ENCODE measurements at places on chromosomes 2 and 18.

DNA sequence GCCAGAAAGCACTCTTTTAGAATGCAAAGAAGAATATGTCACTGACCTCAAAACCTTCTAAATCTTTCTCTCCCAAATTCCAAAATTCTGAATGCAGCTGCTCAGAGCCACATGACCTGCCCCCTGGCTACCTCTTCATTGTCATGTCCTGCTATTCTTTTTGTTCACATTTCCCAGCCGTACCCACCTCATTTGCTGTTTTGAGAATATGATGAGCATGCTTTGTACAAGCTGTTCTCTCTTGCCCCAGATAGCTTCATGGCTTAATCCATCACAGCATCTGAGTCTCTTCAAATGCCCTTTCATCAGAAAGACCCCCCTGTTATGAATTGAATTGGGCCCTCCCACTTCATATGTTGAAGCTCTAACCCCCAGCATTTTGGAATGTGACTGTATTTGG lies 214.3 kb downstream of the KCNS3 start:
- DNase-seq, result no peak

- no peak for DNase-seq
Measured at GRCh38 chr2:188776634-188777033, 197.5 kb upstream of the COL3A1 start.

GRCh38 chr2:29583104-29583503 lies 338.3 kb downstream of the ALK start:
- DNase-seq, result no peak

- no peak for DNase-seq
Measured at GRCh38 chr2:156648522-156648921, 212.3 kb downstream of the GPD2 start.

DNA sequence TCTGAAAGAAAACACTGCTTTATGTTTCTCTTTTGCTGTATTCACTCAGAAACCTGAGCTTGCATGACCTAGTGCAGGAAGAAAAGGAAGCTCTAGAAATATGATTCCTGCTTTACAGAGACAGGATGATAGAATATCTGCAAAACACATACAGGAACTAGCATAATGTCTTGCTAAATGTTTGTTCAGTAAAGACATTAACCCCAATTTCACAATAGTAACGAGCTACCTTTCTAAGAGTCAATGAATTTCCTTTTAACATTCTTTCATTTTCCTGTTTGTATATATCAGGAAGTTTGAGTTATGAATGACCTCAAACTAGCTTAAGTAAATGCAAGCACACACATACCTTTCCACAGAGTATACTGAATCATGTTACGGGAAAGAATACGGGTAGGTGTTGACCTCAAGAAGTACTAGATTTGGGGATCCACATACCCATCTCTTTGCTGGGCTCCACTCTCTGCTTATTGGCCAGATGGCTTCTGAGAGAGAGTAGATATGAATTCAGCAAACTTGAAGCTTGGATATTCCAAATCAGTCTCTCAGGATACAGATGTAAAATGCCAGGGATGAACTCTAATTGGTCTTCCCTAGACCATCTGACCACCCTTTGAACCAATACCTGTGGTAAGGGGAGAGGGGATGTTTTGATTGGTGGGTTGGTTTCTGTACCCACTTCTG lies 18.2 kb upstream of the ACSL3 start:
- DNase-seq, result no peak
